ENCODE measurements at places on chromosomes 16 and 17.

GRCh38 chr17:42077755-42078154 lies 20.5 kb downstream of the ZNF385C start:
- no peak for DNase-seq

DNA sequence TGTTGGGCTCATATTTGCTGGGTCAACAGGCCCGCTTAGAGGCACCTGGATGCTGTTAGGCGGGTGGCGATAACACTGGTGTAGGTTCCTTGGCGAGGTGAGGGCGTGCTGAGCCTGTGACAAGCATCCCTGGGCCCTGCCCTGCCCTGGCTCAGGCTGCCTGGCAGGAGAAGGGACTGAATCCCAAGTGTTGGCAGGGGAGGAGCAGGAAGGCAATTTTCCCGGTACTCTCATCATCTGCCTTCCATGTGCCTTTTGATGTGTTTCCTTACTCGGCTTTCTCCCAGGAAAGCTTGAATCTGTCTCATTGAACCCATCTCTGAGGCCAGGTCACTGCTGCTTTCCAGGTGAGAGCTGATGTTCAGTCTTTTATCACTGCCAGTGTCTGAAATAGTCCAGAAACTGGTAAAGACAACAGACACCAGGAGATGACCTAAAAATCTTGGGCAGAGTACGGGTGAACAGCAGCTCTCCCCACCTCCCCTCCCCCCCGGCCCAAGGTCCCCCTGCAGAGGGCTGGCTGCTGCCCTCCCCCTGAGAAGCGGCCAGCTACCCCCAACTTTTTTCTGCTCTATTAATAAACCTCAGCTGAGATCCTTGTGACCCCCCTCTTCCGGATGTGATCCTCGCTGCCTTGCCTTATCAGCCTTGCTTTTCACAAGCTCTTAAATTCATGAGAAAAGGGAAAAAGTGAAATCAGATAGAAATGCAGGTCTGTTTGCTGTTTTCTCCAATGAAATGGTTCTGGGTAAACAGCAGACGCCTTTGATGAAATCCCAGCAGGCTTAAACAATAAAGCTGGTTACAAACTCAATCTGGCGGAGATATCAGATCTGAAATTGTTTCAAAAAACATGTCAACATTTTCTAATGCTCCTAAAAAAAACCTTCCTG lies 29.0 kb downstream of the RTN4RL1 start:
- no peak for DNase-seq

- no peak for DNase-seq
Measured at GRCh38 chr17:3859940-3860339, 13.9 kb upstream of the NCBP3 start.

- DNase-seq = no peak
Measured at GRCh38 chr16:27907457-27907972, 156.0 kb downstream of the GSG1L start.

DNA sequence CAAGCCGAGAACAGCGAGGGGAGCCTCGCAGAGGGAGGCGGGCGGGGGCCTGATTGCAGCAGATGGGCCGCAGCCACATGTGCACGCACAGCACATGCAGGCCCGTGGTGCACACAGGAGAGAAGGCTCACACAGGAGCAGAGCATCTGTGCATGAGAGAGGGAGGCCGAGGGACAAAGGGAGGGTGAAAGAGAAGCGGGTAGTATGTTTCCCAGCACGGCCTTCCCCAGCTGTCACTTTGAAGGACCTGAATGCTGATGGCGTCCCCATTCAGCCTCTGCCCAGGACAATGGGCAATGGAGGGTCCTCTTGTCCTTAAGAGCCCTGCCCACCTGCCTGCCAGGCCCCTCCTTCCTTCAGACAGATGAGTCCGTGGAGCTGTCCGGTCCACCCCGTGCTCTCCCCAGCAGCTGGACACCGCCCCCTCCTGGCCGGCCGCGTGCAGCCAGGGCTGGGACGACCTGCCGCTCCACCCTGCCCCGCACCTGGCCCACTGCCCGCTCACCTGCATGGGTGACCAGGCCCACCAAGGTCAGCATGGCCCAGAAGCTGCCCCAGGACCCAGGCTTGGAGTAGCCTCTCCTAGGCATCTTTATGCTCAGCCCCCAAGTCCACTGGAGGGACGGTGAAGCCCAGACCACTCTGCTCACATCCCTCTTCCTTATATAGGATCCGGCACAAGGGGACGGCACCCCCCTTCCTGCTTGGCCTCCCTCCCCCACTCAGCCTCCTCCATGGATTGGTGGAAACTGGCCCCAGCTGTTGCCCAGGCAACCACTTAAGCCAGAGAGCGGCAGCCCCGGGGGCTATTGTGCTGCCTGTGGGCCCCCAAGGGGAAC lies at the start of gene BTBD17:
Gene BTBD17, minus strand, starts transcription at position 639 of the 839 bp plus-strand sequence. Its CDS starts 49 bp downstream, at position 590.
- DNase-seq = peak; percentile 75

GRCh38 chr16:87461466-87461991 lies 31.3 kb downstream of the ZCCHC14 start:
- DNase-seq = peak; percentile 87

- no peak for DNase-seq
Measured at GRCh38 chr16:9602189-9602588, 510.7 kb downstream of the HAPSTR1 start.

GRCh38 chr16:49929626-49930025 lies 73.7 kb upstream of the ZNF423 start:
- DNase-seq = no peak

GRCh38 chr17:64411999-64412771 lies 21.5 kb upstream of the PECAM1 start:
- DNase-seq = peak; percentile 47

DNA sequence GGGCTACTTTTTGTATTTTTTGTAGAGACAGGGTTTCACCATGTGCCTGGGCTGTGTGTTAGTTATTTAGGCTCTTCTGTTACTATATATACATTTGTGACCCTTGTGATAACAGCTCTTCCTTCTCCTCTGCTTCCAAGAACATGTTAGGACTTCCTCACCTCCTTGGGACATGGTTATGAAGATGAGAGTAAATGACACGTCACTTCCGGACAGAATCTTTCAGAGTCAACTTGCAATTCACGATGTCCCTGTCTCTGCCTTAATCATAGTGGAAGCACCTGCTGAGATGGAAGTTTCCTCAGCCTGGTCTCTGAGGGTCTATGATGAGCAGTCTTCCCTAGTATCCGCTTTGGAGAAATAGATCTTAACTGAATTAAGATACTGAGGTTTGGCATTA lies 42.9 kb downstream of the CCDC42 start:
- DNase-seq = no peak

DNA sequence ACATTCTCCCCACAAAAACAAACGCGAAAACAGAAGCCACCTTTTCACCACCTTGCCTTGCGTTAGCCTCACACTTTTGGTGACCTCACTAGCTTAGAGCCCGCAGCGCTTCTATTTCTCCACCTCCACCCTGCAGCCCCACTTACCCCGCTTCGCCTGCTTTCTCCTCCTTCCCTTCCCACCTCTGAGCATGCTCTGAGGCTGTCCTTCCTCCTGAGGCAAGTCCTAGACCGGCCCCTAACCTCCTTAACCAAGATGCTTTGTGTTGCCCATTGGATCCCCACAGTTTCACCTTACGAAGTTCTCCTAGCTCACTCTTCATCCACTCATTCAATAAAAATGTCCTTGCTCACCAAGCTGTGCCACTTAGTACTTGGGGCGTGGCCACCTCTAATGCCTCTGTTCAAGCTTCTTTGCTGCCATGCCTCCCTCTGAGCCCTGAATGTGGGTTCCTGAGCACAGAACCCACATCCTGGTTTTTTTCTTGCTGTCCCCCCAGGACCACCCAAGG lies 1.3 kb downstream of the GNGT2 start:
- DNase-seq = no peak

GRCh38 chr16:84879569-84880487 lies 60.0 kb downstream of the CRISPLD2 start:
- no peak for DNase-seq

GRCh38 chr17:13036751-13037150 lies 18.9 kb upstream of the ELAC2 start:
- no peak for DNase-seq

GRCh38 chr17:41061964-41062363 lies 2.0 kb upstream of the KRTAP2-3 start:
- DNase-seq = no peak

- no peak for DNase-seq
Measured at GRCh38 chr17:38369124-38369886, 17.7 kb downstream of the SOCS7 start.

GRCh38 chr17:48562934-48563333 lies 15.2 kb downstream of the HOXB4 start:
- no peak for DNase-seq

DNA sequence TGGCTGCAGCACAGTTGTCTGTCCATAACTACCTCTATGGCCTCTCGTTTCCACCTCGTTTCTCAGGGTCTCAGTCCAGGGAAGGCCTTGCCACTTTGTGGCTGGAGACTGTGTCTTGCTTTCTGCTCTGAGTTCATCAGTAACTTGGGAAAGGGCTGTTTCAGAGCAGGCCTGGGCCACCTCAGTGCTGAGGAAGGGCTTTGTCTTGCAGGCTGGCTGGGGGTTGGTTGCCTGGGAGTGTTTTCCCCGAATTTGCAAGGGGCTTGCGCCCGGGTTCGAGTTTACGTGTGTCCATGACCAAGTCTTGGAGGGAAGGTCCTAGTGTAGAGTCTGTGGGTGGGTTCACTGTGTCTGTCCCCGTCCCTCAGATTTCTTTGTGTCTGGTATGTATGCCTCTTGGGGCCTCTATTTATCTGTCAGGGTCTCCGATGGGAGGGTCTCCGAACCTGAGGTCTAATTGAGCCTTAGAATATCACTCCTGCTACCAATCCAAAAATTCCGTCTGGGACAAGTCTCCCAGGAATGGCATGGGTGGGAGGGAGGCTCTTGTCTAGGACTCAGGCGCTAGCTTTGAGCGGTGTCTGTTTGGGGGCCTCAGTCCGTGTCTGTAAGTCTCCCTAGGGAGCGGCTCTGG lies 594 bp upstream of the TGFB1I1 start:
- DNase-seq = no peak

GRCh38 chr16:88472069-88472468 lies 19.0 kb downstream of the ZFPM1 start:
- no peak for DNase-seq

DNA sequence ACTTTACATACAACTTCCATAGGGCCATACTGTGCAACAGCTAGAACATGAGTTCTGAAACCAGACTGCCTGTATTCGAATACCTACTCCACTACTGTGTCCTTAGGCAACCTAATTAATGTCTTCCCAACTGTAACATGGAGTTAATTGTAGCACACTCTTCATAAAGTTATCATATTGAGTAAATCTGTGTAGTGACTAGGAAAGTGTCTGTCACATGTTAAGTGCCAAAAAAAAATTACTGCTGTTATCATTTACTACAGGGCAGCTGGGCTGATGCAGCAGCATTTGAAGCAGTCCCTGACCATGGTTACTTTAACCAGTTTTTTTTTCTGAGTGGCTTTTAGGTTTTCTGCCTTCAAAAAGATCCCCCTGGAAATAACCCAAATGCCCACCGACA lies 10.9 kb upstream of the ZNF23 start:
- no peak for DNase-seq

DNA sequence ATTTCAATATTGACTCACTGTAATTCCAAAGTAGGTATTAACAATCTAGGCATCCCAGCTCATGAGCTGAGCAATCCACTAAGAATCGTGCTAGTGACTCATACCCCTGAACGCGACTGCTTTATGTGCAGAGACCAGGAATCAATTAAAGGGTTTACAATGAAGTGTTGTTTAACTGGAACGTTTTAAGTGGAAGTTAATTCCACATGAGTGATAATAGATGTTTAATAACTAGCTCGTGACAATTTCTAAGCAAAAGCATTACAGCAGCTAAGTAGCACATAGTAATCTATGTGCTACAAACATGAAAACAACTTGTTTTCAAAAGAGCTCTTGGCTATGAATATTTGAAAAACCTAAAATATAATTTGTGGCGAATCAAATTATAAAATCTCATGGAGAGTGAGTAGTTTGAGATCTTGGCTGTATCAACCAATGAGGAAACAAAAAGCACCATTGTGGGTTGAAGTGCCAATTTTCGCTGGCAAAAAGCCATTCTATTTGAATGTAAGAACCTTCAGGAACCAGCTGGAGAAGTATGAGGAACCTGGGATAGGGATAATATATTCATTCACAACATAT lies 9.4 kb downstream of the GJC1 start:
- peak; percentile 77 for DNase-seq

DNA sequence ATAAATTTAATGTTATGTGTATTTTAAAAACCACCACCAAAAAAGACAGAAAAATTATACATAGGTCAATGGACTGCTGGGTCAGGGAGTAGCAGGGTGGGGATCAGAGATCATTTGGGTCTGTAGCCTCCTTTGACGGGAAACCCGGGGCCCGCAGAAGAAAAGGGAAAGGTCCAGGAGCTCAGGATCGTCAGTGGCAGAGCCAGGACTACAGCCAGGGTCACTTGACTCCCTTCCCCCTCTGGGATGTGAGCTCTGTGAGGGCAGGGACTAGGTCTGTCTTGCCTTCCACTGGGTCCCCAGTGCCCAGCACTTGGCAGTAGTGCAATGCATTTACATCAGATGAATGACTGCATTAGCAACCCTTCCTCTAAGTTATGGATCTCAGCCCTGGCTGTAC lies 62.1 kb downstream of the TOM1L2 start:
- DNase-seq = no peak

DNA sequence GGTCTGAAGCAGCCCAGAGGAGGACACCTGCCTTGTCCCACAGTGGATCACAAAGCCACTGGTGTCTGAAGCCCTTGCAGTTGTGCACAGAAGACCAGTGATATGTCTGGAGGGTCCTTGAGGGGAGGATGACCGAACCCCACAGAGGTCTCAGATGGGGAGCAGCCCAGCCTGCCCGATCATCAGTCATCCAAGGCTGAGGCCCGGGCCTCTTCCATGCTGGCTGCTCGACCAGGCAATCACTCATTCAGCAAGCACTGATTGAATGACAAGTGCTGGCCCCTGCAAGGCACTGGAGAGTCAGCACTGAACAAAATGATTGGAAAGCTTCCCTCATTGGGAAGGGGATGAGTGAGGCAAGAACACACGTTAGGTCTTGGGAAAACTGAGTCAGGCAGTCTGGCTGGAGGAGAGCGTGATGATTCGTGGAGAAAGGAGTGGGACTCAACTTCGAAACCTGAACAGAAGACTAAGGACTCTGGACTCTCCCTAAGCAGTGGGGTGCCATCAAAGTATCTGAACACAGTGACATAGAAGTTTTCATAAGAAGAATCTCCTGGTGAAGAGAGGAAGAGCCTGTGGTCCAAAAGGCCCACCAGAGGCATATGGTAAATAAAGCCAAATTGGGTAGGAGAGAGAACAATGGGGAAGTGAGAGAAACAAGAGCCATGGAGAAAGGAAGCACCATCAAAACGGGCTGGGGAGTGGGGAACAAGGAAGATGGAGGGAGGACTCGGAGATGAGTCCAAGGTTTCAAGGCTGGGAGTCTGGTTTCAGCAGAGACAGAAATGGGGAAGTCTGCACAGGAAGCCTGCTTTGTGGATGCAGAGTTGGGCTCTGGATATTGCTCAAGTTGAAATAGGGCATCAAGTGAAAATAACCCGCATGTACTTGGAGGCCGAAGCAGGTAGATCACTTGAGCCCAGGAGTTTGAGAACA lies 10.2 kb downstream of the PIK3R5 start:
- no peak for DNase-seq

DNA sequence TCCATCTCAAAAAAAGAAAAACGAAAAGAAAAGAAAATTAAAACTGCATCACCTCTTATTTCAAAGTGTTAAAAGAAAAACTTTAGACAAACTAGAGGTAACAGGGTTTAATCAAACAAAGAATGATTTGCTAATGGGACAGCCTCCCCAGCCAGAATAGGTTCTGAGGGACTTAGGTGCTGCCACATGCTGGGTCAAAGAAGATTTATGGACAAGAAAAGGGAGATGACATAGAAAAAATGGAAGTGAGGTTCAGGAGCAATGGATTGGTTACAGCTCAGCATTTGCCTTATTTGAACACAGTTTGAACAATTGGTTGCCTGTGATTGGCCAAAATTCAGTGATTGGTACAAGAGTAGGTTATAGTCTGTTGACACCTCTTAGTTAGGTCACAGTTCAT lies 21.1 kb downstream of the TMC5 start:
- no peak for DNase-seq

GRCh38 chr17:76481071-76481655 lies 13.8 kb downstream of the AANAT start:
- DNase-seq = no peak
